ENCODE measurements at places on chromosomes 2 and 18.

GRCh38 chr18:75226956-75227316 is 16.3 kb downstream of the TSHZ1 start:
- no peak for DNase-seq

DNA sequence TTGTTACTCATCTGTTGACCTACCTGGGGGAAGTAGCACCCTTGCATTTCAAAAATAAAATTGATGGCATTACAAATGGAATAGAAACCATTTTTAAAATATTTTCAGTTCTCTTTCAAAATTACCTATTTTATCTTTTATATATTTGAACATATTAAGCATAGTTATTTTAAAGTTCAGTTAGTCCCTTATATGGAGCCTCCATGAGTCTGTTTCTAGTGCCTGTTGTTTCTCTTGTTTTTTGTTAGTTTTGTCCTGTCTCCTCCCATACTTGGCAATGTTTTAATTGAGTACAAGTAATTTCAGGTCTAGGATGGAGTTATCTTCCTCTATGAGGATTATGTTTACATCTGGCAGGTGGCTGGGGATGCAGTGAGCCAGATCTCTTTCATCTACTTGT is 5.9 kb upstream of the KCNIP3 start:
- DNase-seq: no peak

DNA sequence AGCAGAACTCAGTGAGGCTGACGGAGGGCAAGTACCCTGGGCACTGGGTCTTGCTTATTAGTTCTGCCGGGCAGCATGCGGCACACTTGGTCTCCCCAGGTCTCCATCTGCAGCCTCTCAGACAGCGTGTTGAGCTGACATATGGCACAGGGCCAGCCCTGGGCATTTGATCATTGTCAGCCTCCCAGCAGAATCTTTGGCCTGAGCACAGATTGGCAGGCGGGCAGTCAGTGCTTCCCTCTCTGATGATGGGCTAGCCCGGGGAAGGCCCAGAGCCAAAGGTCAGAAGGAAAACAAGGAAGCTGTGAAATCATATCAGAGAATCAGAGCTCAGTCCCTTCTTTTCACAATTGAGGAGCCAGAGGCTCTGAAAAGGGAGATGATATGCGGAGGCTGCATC is 150.1 kb upstream of the LRRTM1 start:
- DNase-seq: peak; percentile 98

DNA sequence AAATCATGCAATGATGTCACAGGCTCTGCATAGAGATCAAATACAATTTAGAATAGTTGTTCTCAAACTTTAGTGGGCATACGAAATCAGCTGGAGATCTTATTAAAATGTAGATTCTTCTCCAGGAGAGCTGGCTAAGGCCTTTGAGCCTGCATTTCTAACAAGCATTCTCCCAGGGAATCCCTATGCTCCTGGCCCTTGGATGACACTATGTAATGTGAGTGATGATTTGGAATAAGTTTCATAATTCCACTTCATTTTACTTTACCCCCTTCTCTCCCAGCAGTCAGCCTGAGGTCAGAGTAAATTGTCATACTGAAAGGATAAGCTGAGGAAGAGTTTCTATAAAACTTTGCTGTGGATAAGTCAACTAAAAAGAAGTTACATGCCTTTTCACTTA is 189.1 kb downstream of the UBE2E3 start:
- no peak for DNase-seq

DNA sequence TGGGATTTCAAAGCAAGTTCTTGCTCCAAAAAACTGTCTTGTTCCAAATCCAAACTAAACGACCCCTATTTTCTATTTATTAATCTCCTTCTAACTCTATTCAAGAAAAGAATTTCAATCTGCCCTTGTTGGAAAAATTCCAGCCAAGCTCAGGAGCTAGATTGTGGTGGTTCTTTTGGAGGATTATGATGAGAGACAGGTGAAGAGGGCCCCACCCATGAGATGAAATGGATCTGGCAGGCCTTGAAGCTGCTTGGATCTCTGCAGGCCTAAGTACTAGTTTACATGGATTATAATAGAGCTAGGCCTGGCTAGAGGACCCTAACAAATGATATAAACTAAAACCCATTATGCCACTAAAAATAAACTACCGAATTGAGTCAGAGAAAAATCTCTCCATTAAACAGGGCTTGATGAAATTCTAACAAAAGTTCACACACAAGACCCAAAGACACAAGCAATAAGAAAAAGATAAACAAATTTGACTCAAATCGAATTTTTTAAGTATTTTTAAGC is 101.6 kb downstream of the GFPT1 start:
- no peak for DNase-seq

DNA sequence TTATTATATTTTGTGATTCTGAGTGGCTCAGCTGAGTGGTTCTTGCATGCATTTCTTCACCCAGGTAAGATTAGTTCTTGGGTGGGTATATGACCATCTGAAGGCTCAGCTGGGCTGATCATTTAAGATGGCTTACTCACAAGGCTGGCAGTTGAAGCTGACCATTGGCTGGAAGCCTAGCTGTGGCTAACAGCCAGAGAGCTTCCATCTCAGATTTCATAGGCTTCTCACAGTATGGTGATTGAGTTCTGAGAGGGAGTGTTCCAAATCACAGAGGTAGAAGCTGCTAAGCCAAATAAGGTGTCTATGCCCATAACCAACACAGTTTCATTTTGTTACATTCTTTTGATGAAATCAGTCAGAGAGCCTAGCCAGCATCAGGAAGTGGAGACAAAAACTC is 117.4 kb upstream of the RPRM start:
- no peak for DNase-seq

DNA sequence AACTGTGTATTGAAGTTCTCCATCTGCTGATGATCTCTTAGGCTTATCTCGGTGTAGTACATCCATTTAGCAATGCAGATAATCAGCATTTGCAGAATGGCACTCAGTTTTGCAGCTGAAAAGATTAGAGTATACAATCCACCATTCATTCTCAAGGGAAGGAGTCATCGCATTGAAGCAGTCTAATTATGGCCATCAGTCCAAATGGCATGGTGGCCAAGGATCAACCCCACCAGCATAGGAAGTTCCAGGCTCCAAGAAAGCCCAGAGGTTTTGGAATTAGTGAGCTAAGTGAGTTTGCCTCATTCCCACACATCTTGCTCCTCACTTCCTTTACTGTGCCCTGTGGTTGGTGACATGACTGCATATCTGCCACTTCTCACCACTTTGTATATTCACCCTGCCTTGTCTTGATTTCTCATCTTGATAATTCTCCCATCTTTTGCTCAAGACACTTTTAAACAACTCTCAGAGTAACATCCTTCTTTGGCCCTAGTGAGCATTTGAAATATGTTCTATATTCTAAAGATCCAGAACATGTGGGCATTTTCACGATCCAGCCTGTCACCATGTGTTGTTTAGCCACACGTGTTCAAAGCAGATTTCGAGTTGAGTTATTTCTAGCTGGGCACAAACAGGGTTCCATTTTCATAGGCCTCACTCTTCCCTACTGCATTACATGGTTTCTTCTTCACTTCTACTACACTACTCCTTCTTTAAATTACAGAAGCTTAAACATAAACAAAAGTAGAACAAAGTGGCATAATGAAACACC is 1119.8 kb downstream of the TSN start:
- no peak for DNase-seq

DNA sequence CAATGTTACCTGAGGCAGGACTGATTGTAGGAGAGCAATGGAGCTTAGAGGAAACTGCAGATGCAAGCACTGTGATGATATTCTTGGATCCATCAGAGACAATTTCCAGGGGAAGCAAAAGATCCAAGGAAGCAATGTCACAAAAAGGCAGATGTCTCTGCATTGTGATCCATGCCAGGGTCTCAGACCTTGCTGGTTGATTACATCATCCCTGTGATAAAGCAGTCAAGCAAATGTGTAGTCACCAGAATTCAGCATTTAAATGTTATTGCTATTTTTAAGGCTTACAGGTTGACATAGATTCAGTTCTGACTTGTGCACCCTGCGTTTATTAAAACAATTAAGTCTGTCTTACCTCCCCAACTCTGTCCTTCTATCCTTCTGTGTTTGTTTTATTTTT is 56.8 kb upstream of the CCDC85A start:
- no peak for DNase-seq

- no peak for DNase-seq
Observed at GRCh38 chr2:230908092-230908594, 16.9 kb downstream of the GPR55 start.

GRCh38 chr2:3486047-3487027 is 33.0 kb downstream of the ADI1 start:
- DNase-seq: no peak

DNA sequence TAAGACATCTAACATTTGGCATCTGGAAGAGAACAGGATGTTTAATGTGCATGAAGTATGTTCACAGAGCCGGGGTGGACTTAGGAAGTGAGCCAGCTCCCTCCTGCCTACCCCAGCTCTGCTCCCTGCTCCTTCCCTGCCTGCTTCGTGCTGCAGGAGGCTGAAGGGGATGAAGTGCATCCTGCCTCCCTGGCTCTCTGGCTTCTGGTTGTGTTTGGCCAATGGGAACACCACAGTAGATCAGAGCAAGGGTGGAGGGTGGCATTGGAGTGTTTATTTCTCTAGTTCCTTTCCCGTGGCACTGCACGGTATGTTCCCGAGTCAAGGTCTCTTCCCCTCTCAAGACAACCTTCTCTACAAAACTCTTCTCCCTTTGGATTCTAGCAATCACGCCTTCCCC is 379.9 kb downstream of the CLIP4 start:
- no peak for DNase-seq

DNA sequence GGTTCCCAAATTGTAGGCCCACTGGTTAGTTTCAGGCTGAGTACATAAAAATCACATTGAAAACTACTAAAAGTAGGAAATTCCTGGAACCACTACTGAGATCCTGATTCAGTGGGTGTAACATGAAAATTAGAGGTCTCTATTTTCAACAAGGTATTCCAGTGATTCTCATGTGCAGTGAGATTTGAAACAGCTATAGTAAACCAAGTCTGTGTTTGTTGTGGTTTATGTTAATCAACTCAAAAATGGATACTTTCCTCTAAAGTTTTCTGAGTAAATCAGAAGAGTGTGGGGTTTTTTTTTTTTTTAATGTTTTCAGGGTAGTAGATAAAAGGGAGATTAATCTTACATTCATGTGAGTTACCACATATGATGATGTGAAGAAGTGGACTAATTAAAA is 42.4 kb upstream of the LIMS1 start:
- no peak for DNase-seq

DNA sequence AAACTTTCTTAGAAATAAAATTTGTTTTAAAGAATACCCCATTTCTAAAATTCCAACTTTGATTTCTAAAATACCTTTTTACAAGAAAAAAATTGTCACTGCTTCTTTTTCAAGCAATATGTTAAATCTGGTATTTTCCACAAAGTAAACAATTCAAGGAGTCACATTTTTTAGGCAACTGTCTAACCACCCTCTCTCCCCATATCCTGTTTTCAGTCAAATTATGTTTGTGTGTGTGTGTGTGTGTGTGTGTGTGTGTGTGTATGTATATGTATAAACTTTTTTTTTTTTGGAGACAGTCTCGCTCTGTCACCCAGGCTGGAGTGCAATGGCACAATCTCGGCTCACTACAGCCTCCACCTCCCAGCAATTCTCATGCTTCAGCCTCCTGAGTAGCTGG is 59.3 kb downstream of the ADNP2 start:
- no peak for DNase-seq

- no peak for DNase-seq
Observed at GRCh38 chr2:13826314-13826853, 806.1 kb upstream of the LRATD1 start.

DNA sequence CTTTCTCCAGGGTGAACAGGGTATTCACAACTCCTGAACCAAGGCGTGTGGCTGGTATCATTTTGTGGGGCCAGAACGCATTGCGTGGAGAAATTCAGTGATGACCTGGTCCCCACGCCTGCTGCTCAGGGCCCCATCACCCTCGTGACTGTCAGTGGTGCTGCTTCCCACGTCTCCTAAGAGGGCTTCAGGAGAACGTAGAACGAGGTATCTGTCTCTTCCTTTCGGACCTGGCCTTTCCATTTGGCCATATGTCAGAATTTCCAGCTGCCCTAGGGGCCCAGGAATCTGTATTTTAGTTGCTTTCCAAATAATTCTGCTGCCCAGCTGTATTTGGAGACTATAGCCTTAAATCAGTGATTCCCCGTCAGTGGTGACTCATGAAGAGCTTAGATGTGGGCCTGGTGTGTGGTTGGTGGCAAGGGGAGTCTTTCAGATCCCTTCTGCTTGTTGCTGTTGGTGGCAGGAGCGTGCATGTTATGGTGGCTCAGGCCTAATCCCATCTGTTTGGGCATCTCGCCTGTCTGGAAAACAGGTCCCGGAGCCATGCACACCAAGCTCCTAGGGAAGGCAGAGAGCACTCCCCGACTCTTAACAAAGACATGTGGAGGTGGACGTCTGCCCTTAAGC is 56.4 kb downstream of the NPAS2 start:
- no peak for DNase-seq

GRCh38 chr2:219997341-219997851 is 370.0 kb downstream of the SLC4A3 start:
- no peak for DNase-seq

GRCh38 chr2:241968417-241968816 is 98.9 kb downstream of the RTP5 start:
- DNase-seq: no peak

- peak; percentile 8 for DNase-seq
Observed at GRCh38 chr2:234863043-234863934, 88.5 kb upstream of the SH3BP4 start.

DNA sequence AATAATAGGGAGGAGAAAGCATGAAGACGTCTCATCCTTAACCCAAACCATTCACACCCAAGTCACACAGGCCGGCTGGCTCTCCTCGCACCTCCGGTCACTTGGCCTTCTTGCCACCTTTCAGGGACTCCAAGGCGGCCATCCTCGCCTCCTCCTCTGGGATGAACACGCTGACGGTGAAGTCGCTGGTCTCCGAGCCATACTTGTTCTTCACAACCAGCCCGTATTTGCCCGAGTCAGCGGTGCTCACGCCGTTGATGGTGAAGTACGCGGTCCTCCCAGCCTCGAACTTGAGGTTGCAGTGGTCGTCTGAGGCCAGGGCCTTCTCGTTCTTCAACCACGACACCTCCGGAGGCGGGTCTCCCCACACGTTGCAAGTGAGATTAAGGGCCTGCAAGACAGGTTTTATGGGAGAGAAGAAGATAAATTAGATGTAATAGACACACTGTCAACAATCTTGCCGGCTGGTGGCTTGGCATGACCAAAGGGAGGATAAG is 54.3 kb upstream of the LPIN2 start:
- DNase-seq: no peak

- no peak for DNase-seq
Observed at GRCh38 chr18:2087877-2088673, 483.2 kb downstream of the METTL4 start.

- no peak for DNase-seq
Observed at GRCh38 chr18:48191494-48191893, 217.7 kb downstream of the ZBTB7C start.

DNA sequence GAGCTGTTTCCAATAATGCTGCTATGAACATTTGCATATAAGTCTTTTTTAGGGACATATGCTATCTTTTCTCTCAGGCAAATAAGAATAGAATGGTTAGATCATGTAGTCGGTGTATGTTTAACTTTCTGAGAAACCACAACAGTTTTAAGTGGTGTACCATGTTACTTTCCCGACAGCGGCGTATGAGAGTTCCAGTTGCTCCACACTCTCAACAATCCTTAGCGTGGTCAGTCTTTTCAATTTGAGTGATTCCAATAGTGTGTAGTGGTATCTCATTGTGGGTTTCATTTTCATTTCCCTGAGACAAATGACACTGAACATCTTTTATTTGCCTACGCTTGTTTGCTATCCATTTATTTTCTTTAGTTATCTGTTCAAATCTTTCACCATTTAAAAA is 149.5 kb downstream of the ACOXL start:
- DNase-seq: no peak

All from G401 (cell line).